Cardiac fibroblast (primary cell): ENCODE measurements at places on chromosomes 7 and 10.

DNA sequence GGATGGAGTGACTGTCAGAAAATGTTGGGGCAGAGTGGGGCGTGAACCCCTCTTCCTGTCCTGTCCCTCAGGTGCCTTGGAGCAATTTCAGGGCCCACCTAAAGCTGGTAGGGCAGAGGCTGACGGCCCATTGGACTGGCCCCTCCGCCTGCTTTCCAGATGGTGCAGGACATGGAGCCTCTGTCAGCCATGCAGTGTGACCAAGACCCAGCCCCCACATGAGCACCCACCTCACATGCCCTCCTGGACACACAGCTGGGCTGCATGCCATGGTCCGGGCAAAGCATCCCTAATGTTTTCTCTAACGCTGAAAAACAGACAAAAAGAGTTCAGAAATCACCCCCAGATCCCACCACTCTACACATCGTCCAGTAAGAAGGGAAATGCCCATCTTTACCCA lies 51.3 kb upstream of the PSAP start:
- DNase-seq, result no peak

DNA sequence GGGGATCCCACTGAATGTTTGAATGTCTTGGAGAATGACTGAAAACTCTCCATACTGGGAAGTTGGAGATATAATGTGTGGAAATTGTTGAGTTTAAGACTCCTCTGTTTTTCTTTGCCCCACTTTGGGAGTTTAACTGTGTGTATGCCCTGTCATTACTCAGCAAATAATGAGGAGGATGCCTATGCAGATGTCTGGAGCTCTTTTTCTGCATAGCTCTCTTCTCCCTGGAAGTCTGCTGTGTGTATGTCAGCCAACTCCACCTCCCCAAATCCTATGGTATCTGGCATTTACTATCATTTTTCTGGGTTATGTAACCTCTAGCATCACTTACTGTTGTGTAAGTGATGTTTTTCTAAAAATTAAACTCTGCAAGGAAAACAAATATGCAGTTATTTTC lies 122.2 kb downstream of the ANKRD7 start:
- no peak for DNase-seq

GRCh38 chr7:87797798-87798403 lies 78.3 kb downstream of the SLC25A40 start:
- peak; percentile 72 for DNase-seq

DNA sequence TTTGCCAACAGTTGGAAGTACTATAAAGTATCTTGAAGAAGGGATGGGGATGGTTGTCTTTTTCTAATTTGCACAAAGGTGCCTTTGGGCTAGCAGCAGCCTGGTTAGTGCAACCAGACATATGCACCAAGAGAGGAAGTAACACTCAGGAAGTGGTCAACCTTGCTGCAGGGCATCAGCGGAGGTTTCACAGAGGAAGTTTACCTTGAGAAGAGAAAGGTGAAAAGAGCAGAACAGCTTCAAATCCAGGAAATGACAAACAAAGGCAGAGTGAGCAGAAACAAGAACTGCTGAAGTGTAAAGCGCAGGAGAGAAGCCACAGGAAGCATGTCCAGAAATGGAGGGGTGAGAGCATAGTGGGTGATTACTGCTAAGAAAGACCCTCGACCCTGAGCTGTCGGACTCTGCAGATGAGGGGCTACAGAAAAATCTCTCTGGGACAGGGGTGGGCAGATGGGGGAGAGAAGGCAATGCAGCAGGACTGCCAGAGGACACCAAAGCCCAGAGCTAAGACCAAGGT lies 66.9 kb downstream of the STK17A start:
- peak; percentile 31 for DNase-seq

GRCh38 chr10:50286996-50287803 lies 35.9 kb upstream of the ASAH2 start:
- DNase-seq, result no peak

- no peak for DNase-seq
Observed at GRCh38 chr7:156024201-156024600, 211.9 kb upstream of the SHH start.

GRCh38 chr7:142954680-142955268 lies 7.4 kb downstream of the KEL start:
- no peak for DNase-seq

- no peak for DNase-seq
Observed at GRCh38 chr7:149817836-149818535, 20.2 kb upstream of the ZNF862 start.

- DNase-seq, result peak; percentile 17
Observed at GRCh38 chr10:51999096-51999495, 299.7 kb upstream of the CSTF2T start.

- DNase-seq, result no peak
Observed at GRCh38 chr10:83038631-83039030, 1100.7 kb upstream of the GHITM start.

DNA sequence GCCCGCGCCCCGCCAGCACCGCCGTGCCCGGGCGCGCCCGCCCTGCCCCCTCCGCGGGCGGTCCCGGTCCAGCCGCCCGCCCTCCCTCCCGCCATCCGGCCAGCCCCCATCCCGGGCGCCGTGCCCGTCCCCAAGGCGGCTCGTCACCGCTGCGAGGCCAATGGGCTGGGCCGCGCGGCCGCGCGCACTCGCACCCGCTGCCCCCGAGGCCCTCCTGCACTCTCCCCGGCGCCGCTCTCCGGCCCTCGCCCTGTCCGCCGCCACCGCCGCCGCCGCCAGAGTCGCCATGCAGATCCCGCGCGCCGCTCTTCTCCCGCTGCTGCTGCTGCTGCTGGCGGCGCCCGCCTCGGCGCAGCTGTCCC lies at the start of gene HTRA1:
Gene HTRA1, plus strand, starts transcription at position 187 of the 362 bp plus-strand sequence. Its CDS starts 100 bp downstream, at position 287.
- DNase-seq, result peak; percentile 83

- DNase-seq, result no peak
Observed at GRCh38 chr10:61837755-61838171, 63.7 kb upstream of the ARID5B start.

- DNase-seq, result no peak
Observed at GRCh38 chr10:106917452-106918055, 247.0 kb downstream of the SORCS1 start.

- no peak for DNase-seq
Observed at GRCh38 chr10:132254841-132255240, 52.9 kb downstream of the STK32C start.

GRCh38 chr7:45074528-45075354 lies 14.0 kb downstream of the NACAD start:
- DNase-seq, result no peak

DNA sequence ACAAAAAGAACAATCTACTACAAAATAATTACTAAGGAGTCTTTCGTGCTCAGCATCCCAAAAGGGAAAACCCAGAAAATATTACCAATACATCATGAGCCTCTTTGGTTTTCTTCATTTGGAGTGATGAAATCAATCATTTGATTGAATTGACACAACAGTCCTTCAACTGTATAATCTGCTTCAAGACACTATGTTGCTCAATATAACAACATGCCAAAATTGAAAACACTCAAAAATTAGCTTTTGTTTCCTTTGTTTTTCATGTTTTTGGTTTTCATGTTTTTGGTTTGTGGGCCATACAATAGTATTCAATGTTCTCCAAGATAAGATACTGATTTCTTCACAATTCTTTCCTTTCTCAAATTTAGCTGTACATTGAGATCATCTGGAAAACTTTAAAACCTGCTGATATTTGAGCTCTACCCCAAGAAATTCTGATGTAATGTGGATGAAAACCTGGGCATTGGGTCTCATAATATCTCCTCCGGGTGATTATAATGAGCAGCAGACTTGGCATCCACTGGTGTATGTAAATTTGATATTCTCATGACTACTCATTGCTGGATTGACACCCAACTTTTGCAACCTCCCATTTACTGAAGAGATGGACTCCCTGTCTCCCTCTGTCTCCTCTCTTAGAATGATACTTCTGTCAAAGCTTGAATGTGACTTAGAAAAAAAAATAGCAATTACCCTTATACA lies 4.6 kb downstream of the SOSTDC1 start:
- no peak for DNase-seq

DNA sequence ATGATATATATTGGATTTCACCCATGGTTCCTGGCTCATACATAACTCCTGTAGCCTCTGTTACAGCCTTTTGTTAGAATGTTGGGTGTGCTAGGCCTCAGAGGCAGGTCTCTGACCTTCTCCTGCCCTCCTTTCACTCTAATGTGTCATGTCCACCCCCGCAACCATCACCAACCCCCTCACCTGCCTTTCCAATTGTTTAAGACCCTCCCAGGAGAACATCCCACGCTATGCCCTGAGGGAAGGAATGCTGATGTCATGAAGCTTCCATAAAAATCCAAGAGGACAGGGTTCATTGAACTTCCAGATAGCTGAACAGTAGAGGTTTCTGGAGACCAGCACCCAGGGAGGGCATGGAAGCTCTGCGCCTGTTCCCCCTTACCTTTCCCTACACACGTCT lies 30.8 kb upstream of the C10orf67 start:
- DNase-seq, result no peak

GRCh38 chr7:87452279-87452678 lies 23.2 kb downstream of the ABCB4 start:
- DNase-seq, result no peak

- no peak for DNase-seq
Observed at GRCh38 chr7:37532636-37533035, 84.0 kb upstream of the ELMO1 start.

- no peak for DNase-seq
Observed at GRCh38 chr7:131294553-131294952, 33.1 kb upstream of the MKLN1 start.

DNA sequence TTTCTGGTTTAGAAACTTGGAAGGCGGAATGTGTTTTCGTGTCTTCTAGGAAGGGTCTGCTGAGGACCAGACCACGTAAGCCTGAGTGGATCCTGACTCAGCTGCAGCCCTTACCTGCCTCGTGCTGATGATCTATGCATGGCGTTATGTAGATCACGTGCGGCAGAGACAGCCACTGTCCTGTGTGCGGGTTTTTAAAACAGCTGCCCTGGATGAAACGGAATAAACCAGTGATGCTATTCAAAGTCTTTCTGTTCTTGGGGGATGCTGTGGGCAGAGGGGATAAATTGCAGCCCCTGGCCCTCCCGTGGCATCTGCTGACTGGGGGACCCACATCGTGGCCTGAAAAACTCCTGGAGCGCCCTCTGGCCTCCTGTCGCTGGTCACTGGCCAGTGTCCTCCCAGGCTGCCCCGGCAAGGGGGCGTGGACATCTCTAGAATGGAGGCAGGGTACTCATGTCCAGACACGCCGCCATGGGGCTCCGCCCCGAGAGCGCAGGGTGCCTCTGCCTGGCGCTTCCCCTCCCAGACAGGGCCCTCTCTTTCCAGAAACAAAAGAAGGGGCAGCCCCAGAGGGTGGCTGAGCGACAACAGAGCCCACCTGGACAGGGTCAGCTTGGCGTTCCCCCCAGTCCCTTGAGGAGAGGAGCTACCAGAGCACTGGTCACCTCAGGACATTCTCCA lies 13.2 kb downstream of the ALKBH4 start:
- DNase-seq, result no peak

- peak; percentile 62 for DNase-seq
Observed at GRCh38 chr10:87054373-87055295, 34.5 kb downstream of the FAM25A start.
